ENCODE measurements at places on chromosomes 5 and 9. TPM values are rescaled to one million over a fixed set of nuclear protein-coding genes. Genes with fewer than 3 reads are reported as not detected.

DNA sequence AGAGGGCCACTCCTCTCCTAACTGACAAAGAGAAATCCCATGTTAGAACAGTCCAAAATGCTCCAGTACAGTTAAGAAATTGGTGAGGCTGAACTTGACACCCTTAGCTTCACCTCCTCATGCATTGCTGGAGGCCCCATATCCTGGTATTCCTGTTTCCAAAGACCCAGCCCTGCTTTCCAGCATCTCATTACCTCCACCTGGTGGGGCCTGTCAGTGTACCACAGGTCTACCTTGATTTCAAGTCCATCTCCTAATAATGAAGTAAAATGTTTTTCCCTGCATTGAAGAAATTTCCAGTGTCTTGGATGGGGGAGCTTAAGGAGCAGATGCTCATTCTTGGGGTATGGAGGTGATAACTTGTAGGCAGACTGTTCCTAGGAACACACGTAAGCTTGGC, 70.6 kb upstream of the S1PR3 start:
- peaks cover 8% of the 10 kb centered on the region for H3K27me3 ChIP-seq
- H3K4me3 ChIP-seq = peak overlapping the region; percentile 43
- no peak for DNase-seq

DNA sequence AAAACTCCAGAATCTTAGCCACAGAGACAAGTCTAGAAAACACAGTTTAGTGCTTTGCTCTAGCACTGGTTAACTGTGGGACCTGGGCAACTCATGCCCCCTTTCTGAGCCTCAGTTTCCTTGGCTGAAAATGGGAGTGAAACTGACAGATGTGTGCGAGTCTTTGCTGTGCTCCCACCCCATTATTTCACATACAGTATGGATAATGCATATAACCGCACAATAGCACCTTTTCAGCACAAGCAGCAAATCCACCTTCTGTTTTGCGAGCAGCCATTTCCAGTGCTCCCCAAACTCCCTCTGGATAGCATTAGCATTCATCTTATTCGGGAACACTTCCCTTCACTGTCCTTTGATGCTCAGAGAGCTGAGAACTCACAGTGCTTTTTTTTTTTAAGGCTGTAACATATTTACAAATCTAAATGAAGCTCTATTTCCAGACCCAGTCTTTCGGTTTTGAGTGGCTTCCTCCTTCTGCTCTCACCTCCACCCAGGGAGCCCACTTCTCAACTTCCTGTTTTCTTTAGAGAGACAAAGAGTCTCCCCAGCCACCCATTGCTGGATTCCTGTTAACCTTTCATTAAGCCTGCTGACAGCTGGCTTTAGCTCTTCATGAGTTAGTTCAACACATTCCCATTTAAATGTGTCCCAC, 49.2 kb downstream of the TIMD4 start:
- peaks cover 3% of the 10 kb centered on the region for H3K36me3 ChIP-seq
- DNase-seq = no peak
- peak overlapping the region; percentile 32 for H3K27ac ChIP-seq

MORN5 gene
- total RNA-seq = not detected

NIPSNAP3A gene
- total RNA-seq = 8.8 TPM

DNA sequence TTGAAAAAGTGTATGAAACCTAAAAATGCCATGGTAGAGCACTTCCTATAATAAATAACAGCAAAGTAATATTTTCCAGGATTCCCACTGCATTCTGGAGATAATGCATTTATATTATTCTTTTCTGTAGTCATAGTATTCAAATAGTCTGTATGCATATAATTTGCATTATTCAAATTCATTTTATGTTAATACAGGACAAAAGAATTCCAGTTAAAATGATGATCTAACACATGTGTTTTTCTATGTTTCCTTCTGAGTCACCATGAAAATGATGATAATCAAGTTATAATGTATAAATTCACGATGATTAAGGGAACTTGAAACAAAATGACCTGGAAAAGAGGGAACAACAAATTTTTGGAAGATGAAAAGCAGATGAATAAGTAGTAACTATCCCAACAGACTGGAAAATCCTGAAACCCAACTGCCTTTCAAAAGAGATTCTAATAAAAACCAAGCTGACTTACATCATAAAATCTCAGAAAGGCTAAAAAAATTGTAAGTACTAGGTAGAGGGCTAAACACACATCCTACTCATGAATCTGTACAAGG, 358.6 kb upstream of the PAPPA start:
- H3K36me3 ChIP-seq = no peaks in the 10 kb centered on the region
- no peak for DNase-seq
- no peak overlapping the region for H3K27ac ChIP-seq
- H3K27me3 ChIP-seq = no peaks in the 10 kb centered on the region
- no peaks in the 10 kb centered on the region for H3K4me1 ChIP-seq

GRCh38 chr5:180644825-180645273, 4.6 kb downstream of the FLT4 start:
- no peak overlapping the region for H3K27ac ChIP-seq
- H3K27me3 ChIP-seq = peaks cover 33% of the 10 kb centered on the region
- H3K36me3 ChIP-seq = peaks cover 3% of the 10 kb centered on the region

NELFB gene
- 37.8 TPM for total RNA-seq

KIAA0825 gene
- total RNA-seq = 2.6 TPM

GRCh38 chr5:29889051-29889450, 1304.4 kb upstream of the CDH6 start:
- H3K4me1 ChIP-seq = no peaks in the 10 kb centered on the region
- H3K36me3 ChIP-seq = no peaks in the 10 kb centered on the region
- no peak for DNase-seq
- H3K27me3 ChIP-seq = no peaks in the 10 kb centered on the region
- H3K27ac ChIP-seq = no peak overlapping the region
- H3K4me3 ChIP-seq = no peak overlapping the region

Measured in T-helper 17 cell (primary cell).